Stimulated activated CD4-positive, alpha-beta T cell treated with anti-CD3 and anti-CD28 coated beads, Interleukin-4, amount 100 ng/mL, for 24 hours (primary cell): ENCODE measurements at places on chromosomes 5 and 9.

DNA sequence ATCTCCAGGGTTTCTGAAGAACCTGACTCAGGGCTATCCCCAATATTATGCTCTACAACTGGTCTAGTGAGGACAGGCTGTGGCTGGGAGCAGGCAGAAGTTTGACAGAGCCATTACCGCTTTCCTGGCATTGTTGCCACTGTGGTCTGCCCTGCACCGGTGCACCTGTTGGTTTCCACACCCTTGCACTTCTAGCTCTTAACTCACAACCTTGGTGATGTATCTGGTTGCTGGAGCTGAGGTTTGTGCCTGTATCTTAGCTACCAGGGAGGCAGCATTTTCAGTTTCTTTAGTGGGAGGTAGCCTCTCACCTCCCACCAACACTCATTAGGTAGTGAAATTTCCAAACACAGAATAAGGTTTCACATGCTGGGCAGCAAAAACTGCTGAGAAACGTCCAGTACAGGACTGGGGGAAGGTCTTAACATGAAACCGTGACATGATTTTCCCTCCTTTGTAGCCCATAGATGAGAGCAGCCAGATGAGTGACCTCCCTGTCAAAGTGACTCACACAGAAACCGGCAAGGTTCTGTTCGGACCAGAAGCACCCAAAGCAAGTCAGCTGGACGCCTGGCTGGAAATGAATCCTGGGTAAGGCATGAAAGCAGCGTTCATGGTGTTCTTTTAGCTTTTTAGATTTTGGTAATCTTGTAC is 57.7 kb downstream of the SMARCA2 start:
- no peak for DNase-seq

GRCh38 chr9:1939466-1939865 is 75.7 kb upstream of the SMARCA2 start:
- DNase-seq = no peak

GRCh38 chr9:79053598-79053997 is 518.2 kb upstream of the TLE4 start:
- no peak for DNase-seq

GRCh38 chr9:104456831-104457230 is 47.2 kb upstream of the OR13F1 start:
- DNase-seq = no peak

DNA sequence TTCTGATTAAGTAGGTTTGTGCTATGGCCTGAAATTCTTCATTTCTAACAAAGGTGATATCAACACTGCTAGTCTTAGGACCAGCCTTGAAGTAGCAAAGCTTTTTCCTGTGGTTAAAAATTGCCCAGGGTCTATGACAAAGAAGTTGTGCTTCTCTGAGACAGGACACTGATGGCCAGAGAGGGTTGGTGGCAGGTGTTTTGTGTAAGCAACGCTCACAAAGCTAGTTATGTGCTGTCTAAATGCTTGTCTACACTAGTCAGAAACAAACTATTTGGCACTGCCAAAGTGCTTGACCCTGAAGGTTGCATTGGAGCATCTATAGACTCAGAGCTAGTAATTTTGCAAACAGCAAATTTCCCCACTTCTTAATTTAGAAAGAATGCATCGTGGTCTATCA is 44.1 kb upstream of the SELENOP start:
- no peak for DNase-seq

DNA sequence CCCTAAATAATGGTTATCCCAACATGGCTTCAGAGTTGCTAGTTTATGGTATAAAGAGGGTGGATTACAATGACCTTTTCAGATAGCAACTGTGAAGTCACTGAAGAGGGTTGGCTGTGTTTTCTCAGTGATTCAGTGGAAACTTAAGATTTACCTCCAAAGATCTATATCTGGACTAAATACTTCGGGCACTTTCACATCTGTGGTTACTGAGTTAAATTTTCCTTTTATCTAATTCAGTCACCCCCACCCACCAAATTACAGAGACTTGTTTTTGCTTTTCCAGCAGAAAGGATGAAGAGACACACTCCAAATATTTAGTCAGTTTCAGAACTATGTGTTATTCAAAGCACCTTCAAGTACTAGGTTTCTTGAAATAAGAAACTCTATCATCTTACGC is 573.2 kb downstream of the CCDC171 start:
- no peak for DNase-seq

DNA sequence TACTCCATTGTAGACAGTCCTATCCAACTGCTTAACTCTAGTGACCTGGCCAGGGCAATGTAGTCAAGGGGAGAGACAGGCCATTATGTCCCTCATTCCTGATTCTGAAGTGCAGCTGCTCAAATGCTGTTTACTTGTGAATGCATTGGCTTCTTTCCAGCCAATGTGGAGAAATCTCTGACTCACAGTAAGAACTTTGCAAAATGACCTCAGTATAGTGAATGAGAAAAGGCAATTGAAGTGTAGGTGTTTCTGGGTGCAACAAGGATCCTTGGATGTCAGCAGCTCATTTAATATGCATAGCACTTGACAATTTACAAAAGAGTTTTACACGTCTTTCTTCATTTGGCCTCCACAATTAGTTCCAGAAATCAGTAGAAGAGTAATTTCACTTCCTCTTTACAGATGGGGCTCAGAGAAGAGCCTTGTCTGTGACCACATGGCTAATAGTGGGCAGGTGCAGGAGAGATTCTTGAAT is 367.2 kb downstream of the OSTF1 start:
- no peak for DNase-seq

DNA sequence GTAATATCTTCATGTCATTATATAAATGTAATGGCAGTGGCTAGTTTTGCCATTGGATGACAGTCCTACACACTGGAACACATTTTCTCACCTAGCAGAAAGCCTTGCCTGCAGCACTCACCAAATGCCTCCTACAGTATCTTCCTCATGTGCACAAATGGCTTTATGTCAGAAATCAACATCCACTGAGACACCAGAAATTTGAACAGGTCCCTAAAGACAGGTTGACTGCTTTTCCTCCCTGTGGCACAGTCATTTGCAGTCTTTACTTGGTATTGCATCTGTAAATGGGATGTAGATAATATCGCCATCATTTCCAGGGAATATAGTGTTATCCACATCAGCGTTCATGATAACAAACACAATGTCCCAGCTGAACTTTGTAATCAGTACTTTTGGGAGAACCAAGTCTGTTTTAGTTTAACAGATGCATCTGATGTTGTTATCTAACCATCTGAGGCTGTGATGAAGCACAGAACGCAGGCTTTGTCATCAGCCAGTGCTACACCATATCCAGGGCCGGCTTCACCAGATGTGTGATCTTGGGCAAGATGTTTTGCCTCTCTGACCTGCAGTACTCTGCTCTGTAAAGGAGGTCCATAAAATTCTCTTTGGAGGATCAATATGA is 83.9 kb upstream of the TAS2R1 start:
- DNase-seq = no peak
